ENCODE measurements at places on chromosomes 3 and 15.

DNA sequence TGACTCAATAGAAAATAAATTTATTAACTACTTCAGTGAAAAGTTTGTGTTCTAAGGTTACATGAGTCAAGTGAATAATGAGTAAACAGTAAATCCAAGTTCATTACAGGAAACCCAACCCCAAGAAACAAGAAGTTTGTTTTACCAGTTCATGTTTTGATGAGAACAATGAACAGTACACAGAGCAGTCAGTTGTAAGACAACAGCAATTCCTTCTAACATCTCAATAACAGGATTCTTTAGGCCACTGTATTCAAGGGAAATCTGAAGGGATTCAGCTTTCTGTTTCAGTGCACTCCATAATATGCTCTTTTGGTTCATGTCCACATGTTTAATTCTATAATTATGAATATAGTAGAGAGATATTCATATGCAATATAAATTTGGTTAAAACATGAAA is 18.4 kb downstream of the ATR start:
- DNase-seq, result no peak

DNA sequence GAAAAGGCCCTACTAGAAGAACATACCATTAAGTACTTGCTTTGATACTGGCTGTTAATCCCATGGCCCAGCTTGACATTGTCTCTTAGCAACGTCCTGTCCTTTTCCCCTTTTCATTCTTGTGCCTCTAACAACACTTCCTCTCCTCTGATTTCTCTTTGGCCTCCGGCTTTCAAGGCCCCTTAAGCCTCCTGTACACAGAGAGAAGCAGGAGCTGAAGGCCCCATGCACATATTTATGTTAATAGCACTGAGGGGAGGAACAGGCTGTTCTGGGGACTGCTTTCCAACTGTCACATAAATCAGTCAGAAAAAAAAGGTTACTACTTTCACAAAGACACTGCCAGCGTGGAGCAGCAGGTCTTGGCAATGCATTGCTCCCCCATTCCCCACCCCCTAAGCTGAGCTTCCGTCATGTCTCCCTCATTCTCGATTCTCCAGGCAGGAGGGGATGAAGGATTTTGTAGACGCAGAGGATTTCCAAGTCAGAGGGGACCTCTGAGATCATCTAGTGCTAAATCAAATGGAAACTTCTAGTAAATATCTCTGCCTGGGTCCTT is 257.4 kb upstream of the ADAMTS9 start:
- DNase-seq, result no peak

GRCh38 chr15:63933522-63933921 is 99.8 kb upstream of the HERC1 start:
- no peak for DNase-seq

DNA sequence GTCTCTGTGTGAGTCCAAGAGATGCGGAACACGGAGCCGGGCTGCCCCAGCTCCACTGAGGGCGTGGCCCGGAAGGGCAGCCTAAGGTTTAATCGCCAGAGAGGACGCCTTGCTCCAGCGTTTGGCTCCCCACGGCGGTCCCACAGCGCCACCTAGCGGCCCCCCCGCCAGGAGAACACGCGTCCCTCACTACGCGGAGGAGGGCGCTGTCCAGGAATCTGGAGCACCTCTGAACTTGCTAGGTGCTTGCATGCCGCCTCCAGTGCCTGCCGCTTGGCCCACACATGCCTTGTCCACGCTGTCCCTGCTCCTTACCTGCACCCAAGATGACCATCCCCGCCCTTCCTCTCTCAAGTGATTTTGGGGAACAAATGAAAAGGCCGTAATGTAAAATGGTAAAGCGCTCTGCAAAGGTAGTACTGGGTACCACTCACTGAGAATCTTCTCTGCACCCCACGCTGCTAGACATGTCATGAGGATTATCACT is 14.4 kb upstream of the MRPS22 start:
- DNase-seq, result peak; percentile 83

DNA sequence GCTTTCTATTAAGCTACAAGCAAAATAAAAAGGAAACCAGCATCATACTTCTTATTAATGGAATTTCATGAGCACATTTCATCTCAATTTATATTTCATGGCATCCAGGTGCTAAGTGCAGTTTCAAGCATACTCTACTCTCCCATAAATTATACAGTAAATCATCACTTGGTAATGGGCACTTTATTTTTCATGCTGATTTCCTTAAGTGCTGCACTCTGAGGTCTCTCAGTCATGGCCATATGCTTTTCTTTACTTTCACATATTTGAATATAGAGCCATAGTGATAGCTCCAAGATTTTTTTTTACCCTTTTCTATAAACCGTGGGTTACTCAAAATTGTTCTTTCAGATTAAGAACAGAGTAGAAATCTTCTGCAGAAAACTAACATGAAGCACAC is 1505.7 kb upstream of the CADM2 start:
- no peak for DNase-seq

DNA sequence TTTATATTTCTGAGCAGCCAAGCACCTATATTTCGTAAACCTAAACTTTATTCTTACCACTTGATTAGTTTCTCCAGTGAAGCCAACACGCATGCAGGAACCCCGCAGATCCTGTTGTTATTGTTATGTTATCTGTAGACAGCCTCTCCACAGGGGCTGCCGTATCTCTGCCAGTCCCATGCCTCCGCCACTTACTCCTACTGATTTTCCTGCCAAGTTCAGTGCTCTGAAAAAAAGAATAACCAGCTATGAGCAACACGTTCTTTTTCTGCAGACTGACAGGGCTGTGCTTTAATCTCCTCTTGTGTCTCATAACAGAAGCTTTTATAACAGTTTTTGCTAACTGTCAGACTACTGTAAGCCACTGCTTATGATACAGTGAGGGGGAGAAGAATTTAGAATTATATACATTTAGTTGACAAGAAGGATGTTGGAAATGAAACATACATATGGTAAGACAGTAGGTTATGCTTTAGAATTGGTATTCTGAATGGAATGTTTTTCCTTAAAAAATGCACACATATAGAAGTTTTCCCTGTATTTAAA is 347.4 kb downstream of the SI start:
- no peak for DNase-seq

GRCh38 chr3:179147514-179147872 is 664 bp upstream of the PIK3CA start:
- DNase-seq, result peak; percentile 24

- no peak for DNase-seq
These were observed 36.9 kb downstream of the ABI3BP start for GRCh38 chr3:100956276-100956675.

- DNase-seq, result no peak
These were observed 146.1 kb upstream of the KBTBD8 start for GRCh38 chr3:66851894-66852613.

- DNase-seq, result no peak
These were observed at the start of gene ECE2 for GRCh38 chr3:184275961-184276910. Gene ECE2 (plus strand): TSS chr3:184276022. CDS start chr3:184276154, 132 bp downstream.

Data from stimulated activated CD4-positive, alpha-beta T cell treated with anti-CD3 and anti-CD28 coated beads, Interleukin-1b, Interleukin-23, amount 100 ng/mL, for 1 hour (primary cell).